ENCODE measurements at places on chromosomes 6 and 20.
A peak's percentile ranks its signal among the peaks of the same experiment; 100 is the strongest.

- peaks cover 2% of the 10 kb centered on the region for H3K36me3 ChIP-seq
- no peak for DNase-seq
- peak overlapping the region; percentile 66 for H3K4me3 ChIP-seq
- no peak overlapping the region for H3K27ac ChIP-seq
Observed at GRCh38 chr6:27630727-27631608, 158.1 kb upstream of the ZNF184 start.

- no peak overlapping the region for H3K27ac ChIP-seq
- DNase-seq: no peak
- no peaks in the 10 kb centered on the region for H3K36me3 ChIP-seq
- no peaks in the 10 kb centered on the region for H3K4me1 ChIP-seq
- H3K27me3 ChIP-seq: no peaks in the 10 kb centered on the region
- no peak overlapping the region for H3K4me3 ChIP-seq
Observed at GRCh38 chr20:7829031-7829430, 111.2 kb downstream of the HAO1 start.

DNA sequence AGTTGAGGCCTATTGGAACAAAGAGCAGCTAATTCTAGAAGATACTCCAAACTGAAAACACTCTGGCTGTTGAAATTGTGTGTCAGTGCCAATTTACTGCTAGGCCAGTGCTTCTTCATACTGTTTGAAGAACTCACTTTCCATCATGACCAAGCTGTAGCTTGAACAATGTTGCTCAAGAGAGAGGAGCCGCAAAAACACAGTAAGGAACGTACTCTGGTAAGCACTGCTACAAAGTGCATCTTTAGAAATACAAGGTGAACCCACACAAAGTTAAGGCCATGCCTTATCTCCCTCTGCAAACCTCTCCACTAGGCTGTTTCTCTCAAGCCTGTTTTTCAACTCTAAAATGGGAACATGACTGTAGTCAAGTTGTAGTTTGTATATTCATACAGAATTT is 74.5 kb upstream of the TULP1 start:
- peaks cover 2% of the 10 kb centered on the region for H3K36me3 ChIP-seq
- no peaks in the 10 kb centered on the region for H3K27me3 ChIP-seq
- DNase-seq: no peak

GRCh38 chr6:41008011-41008410 is 31.0 kb downstream of the UNC5CL start:
- H3K4me1 ChIP-seq: peaks cover 6% of the 10 kb centered on the region
- H3K36me3 ChIP-seq: peaks cover 10% of the 10 kb centered on the region
- no peak overlapping the region for H3K27ac ChIP-seq
- DNase-seq: no peak
- H3K27me3 ChIP-seq: peaks cover 42% of the 10 kb centered on the region

DNA sequence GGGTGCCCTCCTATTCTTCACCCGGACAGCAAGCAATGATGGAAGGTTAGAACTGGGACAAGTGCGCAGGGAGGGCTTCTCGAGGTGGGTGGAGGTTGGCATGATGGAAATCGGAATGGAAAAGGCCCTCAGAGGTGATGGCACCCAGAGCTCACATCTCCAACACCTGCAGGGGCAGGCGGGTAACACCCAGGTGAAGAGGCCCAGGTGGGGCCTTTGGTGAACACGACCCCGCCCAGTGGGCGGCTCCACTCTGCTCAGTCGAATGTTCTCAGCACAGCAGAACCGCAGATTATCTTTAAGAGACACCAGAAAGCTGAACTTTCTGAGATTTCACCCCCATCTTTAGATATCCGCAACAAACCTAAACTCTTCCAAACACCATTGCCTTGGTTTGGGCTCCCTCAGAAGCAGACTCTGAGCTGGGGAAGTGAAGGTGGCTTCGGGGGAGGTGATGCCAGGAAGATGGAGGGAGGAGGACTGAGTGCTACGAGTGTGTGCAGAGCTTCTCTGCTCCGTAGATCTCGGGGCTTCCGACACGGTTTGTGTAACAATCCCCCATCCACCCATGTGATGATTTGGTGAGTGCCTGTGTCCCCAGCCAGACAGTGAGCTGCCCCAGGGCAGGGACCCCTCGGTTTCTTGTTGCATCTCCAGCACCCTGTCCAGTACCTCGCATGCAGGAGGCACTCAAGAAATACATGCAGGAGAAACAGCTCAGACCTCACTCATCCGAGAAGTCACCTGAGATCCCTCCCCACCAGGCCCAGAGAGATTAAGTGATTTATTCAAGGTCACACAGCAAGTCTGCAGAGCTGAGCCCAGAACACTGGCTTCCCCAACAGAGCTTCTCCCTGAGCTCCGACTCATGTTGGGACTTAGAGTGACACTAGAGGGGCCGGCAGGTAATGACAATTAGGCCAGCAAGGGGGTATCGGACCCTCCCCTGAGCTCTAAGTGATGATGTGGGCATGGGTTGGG is 45.4 kb downstream of the BPIFB1 start:
- H3K4me1 ChIP-seq: no peaks in the 10 kb centered on the region
- no peak overlapping the region for H3K4me3 ChIP-seq
- H3K27me3 ChIP-seq: peaks cover 13% of the 10 kb centered on the region
- no peak for DNase-seq
- no peak overlapping the region for H3K27ac ChIP-seq
- H3K36me3 ChIP-seq: no peaks in the 10 kb centered on the region

DNA sequence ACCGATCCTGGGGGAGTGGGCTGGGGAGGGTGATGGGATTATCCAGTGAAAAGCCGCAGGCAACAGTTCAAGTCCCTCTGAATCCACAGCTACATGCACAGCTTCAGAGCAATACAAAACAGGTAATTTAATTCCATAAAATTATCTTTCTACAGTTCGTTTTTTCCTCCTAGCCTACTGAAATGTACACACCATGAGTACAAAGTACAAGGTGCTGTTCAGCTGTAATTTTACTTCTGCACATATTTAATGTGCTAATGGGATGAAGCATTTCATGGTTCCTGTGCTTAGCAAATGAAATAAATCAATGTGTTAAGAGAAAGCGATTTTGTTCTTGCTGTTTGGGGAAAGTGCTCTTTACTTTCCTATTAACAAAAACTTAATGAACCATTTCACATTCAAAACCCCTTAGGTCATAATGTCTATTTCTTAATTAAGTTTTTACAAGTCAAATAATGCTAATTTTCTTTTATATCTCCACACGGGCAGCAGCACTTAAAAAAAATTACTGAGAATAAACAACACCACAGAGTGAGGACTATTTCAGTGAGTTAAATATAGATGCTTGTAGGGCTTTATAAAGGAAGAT is 71.8 kb downstream of the INSM1 start:
- no peak for DNase-seq
- no peak overlapping the region for H3K4me3 ChIP-seq
- H3K27me3 ChIP-seq: no peaks in the 10 kb centered on the region
- no peak overlapping the region for H3K27ac ChIP-seq
- peaks cover 9% of the 10 kb centered on the region for H3K36me3 ChIP-seq

GRCh38 chr6:152575161-152575560 is 62.0 kb downstream of the SYNE1 start:
- peaks cover 2% of the 10 kb centered on the region for H3K36me3 ChIP-seq
- DNase-seq: no peak
- H3K27me3 ChIP-seq: peaks cover 37% of the 10 kb centered on the region
- H3K4me3 ChIP-seq: no peak overlapping the region

DNA sequence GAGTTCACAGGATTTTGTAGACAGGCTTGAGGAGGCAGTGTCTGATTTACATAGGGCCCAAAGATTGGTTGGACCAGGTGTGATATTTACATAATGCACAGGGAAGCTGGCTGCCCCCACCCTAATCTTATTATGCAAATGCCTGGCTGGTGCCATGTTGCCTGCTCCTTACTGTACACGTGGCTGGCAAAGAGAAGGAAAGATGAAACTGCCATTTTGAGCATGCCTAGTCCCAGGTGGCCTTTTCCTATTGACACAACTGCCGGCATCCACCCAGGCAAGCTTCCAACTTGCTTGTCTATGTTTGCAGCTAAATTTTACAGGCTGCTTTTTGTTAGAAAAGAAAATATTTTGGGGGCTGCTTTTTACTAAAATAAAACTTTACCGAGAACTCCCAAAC is 174.6 kb downstream of the LMBRD1 start:
- no peak overlapping the region for H3K27ac ChIP-seq
- no peaks in the 10 kb centered on the region for H3K36me3 ChIP-seq
- H3K27me3 ChIP-seq: peaks cover 20% of the 10 kb centered on the region

DNA sequence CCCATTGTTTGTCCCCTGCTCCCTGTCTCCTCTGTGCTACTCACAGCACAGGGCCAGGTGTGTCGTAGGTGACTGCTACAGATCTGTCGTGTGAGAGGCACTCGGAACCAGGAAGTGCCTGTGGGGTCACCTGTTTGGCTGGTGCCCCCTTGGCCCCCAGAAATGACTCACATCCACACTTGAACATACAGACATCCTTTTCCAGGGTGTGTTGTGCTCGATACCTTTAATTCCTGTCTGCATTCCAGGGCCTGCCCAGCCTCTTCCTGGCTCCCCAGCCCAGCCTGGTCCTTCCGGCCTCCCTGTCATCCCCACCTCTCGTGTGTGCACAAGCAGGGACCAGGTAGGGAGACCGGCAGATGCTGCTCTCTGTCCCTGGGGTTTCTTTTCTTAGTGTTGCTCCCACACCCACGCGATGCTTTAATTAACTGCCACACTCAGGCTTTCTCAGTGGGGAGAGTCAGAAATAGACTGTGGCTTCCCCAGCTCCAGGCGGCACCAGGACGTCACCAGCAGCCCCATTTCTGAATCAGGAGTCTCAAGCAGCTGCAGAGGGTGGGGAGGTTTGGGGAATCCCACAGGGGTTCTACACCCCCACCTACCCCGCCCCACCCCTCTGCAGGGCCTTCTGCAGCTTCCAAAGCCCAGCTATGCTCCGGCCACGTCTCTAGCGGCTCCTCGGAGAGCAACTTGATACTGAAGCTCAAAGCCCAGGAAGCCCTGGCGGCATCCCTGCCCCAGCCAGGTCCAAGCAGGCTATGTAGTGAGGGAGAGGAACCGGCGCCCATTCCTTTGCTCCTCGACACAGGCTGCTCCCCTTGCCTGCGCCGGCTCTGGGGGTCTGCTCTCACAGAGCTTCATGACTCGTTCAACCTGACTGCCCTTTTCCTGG is 102.2 kb downstream of the SYCP2 start:
- peaks cover 75% of the 10 kb centered on the region for H3K27me3 ChIP-seq
- no peak overlapping the region for H3K4me3 ChIP-seq
- H3K27ac ChIP-seq: no peak overlapping the region
- no peak for DNase-seq
- peaks cover 7% of the 10 kb centered on the region for H3K36me3 ChIP-seq
